Purkinje cell (primary cell): ENCODE measurements at places on chromosomes 6 and 20. TPM values are rescaled to one million over a fixed set of nuclear protein-coding genes. Genes with fewer than 3 reads are reported as not detected.

The RBBP8NL gene
- polyA plus RNA-seq: not detected in 2 replicates

The SPATS1 gene
- polyA plus RNA-seq: 0.22 TPM in 1 of 2 replicates, not detected in the other

The ANKRD66 gene
- polyA plus RNA-seq: not detected in 2 replicates

The RTF2 gene
- polyA plus RNA-seq: 72.3 and 122 TPM in 2 replicates

The TMEM170B gene
- 11.7 and 15.2 TPM in 2 replicates for polyA plus RNA-seq

The MRAP2 gene
- 2.6 and 6.7 TPM in 2 replicates for polyA plus RNA-seq

The GJA1 gene
- polyA plus RNA-seq: 40.2 and 41.6 TPM in 2 replicates
